ENCODE measurements at places on chromosomes 11 and 22. TPM values are rescaled to one million over a fixed set of nuclear protein-coding genes. Genes with fewer than 3 reads are reported as not detected.

C11orf52 gene
- total RNA-seq: 0.34 TPM

SOX10 gene
- not detected for total RNA-seq

KIF18A gene
- total RNA-seq: 20.7 TPM

PATE2 gene
- total RNA-seq: not detected

FAM83F gene
- 0.17 TPM for total RNA-seq

MS4A15 gene
- total RNA-seq: not detected

ZFP91 gene
- total RNA-seq: 30.3 TPM

KCTD14 gene
- 6.9 TPM for total RNA-seq

LINC01488 gene
- not detected for total RNA-seq

C11orf87 gene
- total RNA-seq: not detected

CRYBB3 gene
- total RNA-seq: not detected

CNIH2 gene
- 0.89 TPM for total RNA-seq

SNAP29 gene
- total RNA-seq: 14.5 TPM

BRSK2 gene
- total RNA-seq: not detected

SCN3B gene
- not detected for total RNA-seq

C11orf86 gene
- not detected for total RNA-seq

All from bronchus fibroblast of lung (primary cell).